CD4-positive, alpha-beta T cell treated with Interleukin-12 subunit alpha and Interleukin-12 subunit beta, for 1 hour (primary cell): ENCODE measurements at places on chromosomes 2 and 18.

GRCh38 chr2:147663962-147664361 lies 180.9 kb upstream of the ACVR2A start:
- DNase-seq = no peak

- DNase-seq = peak; percentile 56
These were observed 123.0 kb upstream of the SLC39A10 start for GRCh38 chr2:195533771-195534642.

GRCh38 chr18:50832754-50833153 lies 12.9 kb upstream of the MRO start:
- no peak for DNase-seq

DNA sequence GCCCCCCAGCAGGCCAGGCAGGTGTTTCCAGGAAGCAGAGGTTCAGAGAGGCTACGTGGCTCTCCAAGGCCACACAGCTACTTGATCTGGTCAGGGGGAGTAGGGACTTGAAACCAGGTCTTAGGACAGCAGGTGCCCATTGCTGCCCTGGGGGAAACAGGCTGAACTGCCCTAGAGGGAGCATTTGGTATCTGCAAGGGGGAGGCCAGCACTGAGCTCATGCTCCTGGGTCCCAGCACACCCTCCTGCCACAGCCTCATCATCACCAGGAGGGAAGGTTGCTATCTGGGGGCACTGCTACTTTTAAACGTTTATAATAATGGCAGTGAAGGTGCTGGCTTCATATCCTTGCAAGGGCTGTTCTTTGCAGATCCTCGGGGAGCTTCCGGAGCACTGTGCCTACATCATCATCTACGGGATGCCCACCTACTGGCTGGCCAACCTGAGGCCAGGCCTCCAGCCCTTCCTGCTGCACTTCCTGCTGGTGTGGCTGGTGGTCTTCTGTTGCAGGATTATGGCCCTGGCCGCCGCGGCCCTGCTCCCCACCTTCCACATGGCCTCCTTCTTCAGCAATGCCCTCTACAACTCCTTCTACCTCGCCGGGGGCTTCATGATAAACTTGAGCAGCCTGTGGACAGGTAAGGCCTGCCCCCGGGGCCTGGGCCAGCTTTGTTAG lies 36.1 kb downstream of the ABCG8 start:
- DNase-seq = no peak

DNA sequence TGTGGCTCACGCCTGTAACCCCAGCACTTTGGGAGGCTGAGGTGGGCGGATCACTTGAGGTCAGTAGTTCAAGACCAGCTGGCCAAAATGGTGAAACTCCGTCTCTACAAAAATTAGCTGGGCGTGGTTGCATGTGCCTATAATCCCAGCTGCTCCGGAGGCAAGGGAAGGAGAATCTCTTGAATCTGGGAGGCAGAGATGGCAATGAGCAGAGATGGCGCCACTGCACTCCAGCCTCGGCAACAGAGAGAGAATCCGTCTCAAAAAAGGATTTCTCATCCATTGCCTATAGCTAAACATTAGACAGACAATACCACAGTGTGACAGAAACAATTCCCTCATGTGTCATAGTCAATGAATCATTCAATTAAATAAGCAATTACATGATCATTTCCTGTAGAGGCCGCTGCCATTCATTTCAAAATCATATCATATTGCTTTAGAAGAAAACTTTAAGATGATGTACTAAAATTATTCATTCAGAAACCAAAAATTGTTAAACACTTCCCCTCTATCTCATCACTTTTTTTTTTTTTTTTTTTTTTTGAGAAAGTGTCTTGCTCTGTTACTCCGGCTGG lies 69.5 kb upstream of the TGIF1 start:
- DNase-seq = peak; percentile 41

GRCh38 chr2:195520671-195521155 lies 136.3 kb upstream of the SLC39A10 start:
- no peak for DNase-seq

DNA sequence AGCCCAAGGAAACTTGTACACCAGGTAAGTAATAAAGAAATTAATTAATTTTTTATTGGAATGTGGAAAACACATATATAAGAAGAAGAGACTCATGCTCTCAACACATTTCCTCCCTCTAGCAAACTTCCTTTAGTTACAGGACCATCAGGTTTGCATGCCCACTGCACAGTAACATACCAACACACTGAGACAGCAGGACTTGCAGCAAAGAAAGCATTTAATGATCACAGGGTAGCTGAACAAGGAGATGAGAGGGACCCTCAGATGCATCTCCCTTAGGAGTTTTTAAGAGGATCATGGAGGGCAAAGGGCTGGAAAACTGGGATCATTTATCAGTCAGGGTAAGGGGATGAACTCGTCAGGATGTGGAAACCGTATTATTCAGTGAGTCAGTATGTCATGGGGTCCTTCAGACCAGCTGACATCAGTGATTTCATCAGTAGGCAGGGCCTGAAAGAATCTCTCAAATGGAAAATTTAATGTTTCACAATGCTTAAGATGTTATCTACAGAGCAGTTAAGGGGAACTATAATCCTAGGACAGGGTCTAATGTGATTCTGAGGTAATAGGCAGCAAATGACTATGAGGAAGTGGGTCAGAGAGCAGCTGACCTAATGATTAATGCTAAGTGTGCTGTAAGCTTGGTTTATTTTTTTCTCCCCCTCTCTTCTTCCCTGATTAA lies 193.8 kb upstream of the RND3 start:
- no peak for DNase-seq

- no peak for DNase-seq
These were observed 117.2 kb upstream of the CDH20 start for GRCh38 chr18:61216051-61216450.

DNA sequence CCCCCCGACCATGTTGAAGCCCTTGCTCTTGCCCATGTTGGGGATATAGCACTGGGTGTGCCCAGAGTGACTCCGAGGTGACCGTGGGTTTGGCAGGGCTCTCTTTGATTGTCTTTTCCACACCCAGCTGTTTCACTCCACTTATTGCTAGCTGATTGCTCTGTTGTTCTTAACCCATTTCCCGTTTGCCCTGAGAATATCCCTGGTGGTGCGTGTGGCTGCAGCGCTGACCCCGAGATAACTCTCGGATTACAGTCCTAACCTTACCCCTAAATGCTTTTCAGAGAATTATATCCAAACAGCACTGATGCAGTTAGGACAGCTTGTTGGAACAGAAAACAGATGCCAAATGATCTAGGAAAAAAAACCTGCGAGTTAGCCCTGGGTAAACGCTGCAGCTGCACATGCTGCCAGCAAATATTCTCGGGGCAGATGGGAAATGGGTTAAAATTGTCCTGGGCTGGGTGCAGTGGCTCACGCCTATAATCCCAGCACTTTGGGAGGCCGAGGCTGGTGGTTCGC lies 34.3 kb upstream of the SNORC start:
- no peak for DNase-seq

DNA sequence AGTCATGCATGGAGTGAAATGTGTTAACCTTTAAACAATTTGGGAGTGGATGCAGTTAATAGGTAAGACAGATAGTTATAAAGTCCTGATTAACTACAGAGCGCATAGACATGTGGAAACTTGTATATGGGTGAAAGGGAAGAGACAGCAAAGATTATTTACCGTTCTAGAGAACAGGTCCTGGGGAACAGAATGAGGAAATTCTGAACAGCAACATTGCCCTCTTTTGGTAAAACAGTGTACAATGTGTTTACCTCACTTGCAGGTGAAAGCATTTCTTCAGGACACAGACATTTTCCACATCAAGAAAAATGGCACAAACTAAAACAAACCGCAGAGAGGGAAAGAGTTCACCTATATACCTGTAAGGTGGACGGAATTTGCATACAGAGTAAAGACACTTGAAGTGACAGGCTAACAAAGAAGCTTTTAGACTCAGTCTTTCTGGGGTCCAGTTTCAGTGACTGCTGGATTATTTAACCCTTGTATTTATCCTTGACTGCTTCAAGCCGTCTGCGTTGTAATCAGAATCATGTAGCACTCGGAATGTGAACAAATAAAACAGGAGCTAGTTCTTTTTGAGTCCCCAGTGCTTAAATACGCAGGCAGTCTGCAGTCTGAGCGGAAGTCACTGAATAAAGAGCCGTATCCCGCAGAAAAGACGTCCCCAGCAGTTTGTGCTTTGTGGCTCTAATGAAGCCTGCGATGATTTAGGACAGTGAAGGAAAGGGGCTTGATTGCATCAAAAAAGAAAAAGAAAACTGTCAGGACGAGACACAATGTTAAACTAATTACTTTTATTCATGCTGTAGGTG lies 364.8 kb upstream of the GALNT5 start:
- peak; percentile 27 for DNase-seq

- DNase-seq = no peak
These were observed 11.0 kb upstream of the CXCR4 start for GRCh38 chr2:136128905-136129304.

DNA sequence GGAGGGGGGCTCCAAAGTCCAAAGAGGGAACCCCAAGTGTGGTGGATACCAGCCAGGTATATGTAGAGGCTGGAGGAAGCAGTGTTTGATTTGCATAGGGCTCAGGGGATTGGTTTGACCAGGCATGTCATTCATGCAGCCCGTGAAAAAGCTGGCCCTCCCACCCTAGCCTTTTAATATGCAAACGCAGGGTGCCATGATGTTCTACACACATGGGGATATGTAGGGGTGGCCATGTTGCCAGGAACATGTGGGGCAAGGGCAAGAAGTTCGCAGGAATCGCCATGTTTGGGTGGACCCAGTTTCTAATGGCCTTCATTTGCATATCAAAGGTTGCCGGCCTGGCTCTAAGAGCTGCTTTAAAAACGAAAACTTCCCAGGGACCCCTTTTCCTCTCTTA lies 33.6 kb downstream of the B3GNT7 start:
- DNase-seq = no peak

DNA sequence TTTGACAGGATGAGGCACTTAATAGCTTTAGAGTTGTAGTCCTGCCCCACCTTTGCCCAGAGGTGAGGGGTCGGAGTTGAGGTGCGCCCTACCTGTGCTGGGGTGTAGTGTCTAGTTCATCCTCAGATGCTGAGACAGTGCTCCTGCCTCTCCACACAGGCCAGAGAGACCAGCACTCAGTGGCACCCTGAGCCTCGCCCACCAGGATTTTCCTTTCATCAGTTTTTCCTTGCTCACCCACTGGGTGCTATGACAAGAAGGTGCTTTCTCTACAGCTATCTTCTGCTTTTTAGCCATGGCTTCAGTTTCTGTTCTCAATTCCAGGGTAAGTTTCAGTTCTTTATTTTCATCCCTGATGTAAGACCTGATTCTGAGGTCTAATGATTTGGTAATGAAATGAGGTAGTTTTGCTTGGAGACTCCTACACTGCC lies 16.8 kb upstream of the TMEM131 start:
- DNase-seq = no peak

GRCh38 chr2:180246268-180246667 lies 239.2 kb upstream of the CWC22 start:
- DNase-seq = no peak
